ENCODE measurements at places on chromosomes 12 and 14.
A peak's percentile ranks its signal among the peaks of the same experiment; 100 is the strongest.

DNA sequence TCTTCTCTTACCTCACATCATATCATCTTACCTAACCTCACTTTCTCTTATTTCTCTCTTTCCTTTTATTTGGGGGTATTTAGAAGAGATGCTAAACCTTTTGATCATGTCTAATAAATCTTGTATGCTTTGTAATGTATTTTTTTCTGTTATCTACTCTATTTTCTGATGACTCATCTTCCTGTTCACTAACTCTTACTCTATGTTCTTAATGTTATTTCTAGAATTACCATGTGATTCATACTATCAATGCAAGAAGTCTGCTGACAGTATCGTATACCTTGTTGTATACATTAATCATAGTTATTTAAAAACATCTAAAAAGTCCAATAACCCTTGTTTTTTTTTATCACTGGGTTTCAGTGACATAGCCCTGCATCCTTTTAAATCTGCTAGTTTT, 62.3 kb downstream of the MGAT4C start:
- DNase-seq: no peak

- no peak for DNase-seq
Measured at GRCh38 chr12:132359551-132359950, 30.2 kb upstream of the GALNT9 start.

DNA sequence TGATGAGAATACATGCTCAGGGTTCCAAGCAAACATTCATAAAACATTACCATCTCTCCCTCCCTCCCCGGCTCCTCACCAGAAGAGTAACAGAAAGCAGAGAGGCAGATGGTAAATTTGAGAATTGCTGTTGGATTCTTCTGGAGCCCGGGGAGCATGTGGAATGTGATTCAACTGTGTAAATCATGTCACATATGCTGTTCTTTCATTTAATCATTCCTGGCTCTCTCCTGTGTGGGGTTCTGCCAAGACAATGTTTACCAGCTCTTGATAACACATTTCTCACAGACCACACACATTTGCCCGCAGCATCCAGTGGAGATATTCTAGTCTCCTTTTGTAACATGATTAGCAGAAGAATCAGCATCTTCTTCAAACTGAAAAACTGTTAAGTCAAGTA, 23.4 kb upstream of the NR2C1 start:
- DNase-seq: peak; percentile 74

DNA sequence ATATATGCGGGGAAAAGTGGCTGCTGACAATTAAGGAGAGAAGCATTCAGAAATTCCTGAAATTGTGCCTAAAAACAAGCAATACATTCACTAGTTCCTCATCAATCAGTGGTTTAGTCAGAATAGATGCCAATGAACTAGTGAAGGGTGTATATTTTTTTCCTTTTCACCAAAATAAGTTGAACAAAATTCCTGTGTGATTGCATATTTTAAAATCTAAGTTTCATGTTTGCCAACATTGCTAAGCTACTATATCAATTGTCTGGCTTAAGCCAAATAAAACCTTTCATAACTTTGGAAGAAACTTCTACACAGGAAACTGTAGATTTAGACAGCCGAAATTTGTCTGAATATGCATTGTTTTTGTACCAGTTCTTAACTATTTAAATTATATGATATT, 8.7 kb downstream of the PRKD1 start:
- no peak for DNase-seq

- DNase-seq: peak; percentile 57
Measured at GRCh38 chr12:78674311-78675090, 190.1 kb upstream of the SYT1 start.

DNA sequence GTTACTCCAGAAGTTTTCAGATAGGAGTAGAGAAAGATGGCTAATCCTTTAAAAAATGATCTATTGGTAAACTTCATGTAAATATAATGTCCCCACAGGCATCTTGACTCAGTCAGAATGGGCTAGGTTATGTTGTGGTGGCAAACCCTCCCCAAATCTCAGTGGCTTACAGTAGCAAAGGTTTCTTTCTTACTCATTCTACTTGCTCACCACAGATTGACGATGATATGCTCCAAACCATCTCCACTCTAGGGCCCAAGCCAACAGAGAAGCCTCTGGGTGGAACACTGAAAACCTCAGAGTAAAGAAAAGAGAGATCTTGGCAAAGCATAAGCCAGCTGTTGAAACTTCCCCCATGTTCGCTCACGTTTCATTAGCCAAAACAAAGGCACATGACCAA, 146.4 kb downstream of the EMP1 start:
- no peak for DNase-seq

- no peak for DNase-seq
Measured at GRCh38 chr14:70394674-70395306, 22.1 kb downstream of the SYNJ2BP start.

DNA sequence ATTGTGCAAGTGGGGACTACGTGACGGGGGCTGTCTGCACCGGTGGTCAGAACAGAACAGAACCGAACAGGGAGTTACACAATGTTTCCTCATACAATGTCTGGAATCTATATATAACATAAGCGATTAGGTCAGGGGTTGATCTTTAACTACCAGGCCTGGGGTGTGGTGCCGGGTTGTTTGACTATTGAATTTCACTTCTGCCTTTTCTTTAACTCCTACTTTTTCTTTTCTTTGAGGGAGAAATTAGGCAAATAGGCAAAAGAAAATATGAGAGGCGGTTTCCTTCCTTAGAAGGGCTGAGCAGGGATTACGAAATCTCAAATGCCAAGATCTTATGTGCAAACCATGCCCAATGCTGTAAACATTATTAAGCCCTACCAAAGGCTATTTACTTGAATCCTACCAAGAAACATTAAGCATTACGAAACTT, 140.3 kb downstream of the SLC38A6 start:
- DNase-seq: no peak

DNA sequence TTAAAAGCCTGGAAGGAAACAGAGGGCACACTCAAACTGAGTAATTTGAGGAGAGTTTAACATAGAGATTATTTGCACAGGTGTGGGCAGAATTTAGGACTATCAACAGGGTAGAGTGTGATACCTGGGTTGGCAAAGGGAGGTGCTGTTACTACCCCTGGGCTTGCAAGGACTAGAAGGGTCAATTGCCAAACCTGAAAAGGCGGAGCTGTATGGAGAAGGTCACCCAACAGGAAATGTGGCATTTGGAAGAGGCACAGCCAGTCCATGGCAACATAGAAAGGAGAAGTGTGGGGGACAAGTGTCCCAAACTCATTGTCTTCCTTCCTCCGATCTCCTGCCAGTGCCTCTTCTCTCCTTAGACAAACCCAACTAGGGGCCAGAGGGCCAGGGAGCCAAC, 21.6 kb upstream of the MED13L start:
- DNase-seq: peak; percentile 51

DNA sequence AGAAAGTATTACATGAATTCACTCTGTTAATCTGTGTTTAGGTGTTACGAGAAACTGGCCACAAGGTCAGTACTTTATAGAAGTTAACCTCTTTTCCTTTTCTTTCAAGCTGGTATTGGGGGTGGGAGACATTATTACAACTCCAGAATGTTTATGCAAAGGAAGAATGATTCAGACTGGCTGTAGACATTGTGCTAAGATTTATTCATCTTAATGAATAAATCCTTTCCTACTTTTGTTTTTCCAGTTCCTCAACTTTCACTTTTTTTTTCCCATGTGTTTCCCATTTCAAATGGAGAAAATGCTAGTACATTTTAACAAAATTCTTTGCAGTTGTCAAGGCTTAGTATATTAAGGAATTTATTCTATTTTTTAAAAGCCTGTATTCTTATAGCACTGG, 1.3 kb downstream of the OTOGL start:
- DNase-seq: no peak

GRCh38 chr14:89024691-89025090, 200.2 kb downstream of the TTC8 start:
- DNase-seq: no peak
